Caco-2 (cell line): ENCODE measurements at places on chromosomes 11 and 22. TPM values are rescaled to one million over a fixed set of nuclear protein-coding genes. Genes with fewer than 3 reads are reported as not detected.

The C11orf42 gene
- total RNA-seq = not detected in 2 replicates

The OR52A1 gene
- not detected in 2 replicates for total RNA-seq

The ZBTB16 gene
- total RNA-seq = 10.6 and 12.7 TPM in 2 replicates

The DNAJC4 gene
- 22.3 and 22.9 TPM in 2 replicates for total RNA-seq

The KRTAP5-8 gene
- total RNA-seq = not detected in 2 replicates

The CHRM1 gene
- not detected in 2 replicates for total RNA-seq

GRCh38 chr22:32644252-32645100 is 157.0 kb upstream of the TIMP3 start:
- DNase-seq = peak; percentile 81

DNA sequence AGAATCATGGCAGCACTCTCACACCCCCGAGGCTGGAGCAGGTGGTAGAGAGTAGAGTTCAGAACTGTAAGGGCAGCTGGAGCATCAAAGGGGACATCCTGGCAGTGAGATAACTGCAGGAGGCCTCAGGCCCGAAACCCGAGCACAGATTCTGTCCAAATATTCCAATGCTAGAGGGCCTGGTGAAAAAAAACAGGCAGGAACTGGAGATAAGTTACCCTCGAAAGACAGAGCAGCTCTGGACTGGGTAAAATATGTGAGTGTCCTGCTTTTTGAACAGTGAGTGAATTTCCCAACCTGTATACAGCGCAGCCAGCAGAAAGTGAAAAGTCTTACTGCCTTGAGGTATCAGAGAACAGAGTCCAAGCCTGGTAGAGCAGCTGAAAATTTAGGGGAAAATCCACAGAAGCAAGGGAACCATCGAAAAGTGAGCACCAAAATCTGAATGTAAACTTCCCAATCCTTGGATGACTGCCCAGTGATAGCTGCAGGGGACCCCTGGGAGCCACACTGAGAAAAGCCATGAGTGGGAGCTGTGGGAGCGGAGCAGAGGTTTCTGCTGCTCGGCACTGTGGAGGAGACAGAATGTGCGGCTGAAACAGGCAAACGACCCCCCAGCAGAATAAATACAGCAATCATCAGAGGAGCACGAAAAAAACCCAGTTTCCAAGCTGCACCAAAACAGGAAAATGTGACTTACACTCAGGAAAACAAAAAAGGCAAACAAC is 50.6 kb downstream of the WNT11 start:
- DNase-seq = no peak

- no peak for DNase-seq
Measured at GRCh38 chr11:44097821-44098220, 2.3 kb downstream of the EXT2 start.

GRCh38 chr11:60957188-60957587 is 5.2 kb upstream of the SLC15A3 start:
- no peak for DNase-seq

- DNase-seq = peak; percentile 81
Measured at GRCh38 chr22:37887584-37888378, 18.3 kb upstream of the MICALL1 start.

- no peak for DNase-seq
Measured at GRCh38 chr11:84480131-84480530, 1147.0 kb downstream of the DLG2 start.

GRCh38 chr11:62999649-63000048 is 14.9 kb upstream of the SLC22A6 start:
- DNase-seq = no peak

DNA sequence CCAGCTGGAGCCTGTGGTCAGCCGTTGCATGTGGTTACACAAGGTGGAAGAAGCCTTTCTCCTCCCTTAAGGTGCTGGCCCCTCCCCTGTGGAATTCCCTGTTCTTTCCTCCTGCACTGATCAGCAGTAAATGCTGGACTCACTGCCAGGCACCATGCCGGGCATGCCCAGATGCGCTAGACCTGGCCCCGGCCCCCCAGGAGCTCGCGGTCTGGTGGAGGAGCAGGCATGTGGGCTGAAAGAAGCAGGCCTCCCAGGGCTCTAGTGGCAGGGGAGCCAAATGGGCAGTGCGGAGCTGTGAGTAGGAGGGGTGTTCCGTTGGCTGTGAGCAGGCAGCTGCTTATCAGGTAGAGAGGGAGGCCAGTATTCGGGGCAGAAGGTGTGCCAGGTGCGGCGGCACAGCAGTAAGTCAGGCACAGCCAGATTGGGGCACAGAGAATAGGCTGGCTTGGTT is 10.2 kb downstream of the DGKZ start:
- DNase-seq = no peak

DNA sequence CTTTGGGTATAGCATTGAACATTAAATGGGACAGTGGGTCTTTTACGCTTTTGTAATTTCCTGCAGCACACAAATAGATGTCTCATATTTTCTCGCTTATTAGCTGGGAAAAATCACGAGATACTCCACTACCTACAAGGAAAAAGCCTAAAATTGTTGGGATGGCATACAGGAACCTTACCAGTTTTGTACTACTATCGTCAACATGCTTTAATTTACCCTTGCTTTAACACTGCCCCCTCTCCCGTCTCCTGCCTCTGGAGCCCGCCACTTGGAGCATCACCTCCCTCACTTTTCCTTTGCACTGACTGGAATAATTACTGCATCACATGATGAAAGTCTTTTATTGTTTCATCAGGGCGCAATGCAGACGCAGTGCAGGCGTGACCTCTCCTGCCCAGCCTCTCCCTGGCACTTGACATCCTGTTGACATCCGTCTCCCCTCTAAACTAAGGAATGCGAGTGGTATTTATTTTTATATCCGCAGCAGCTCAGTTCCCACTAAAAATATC is 1.0 kb upstream of the FNBP4 start:
- peak; percentile 28 for DNase-seq

GRCh38 chr22:44055805-44056204 is 31.7 kb downstream of the PARVB start:
- no peak for DNase-seq

DNA sequence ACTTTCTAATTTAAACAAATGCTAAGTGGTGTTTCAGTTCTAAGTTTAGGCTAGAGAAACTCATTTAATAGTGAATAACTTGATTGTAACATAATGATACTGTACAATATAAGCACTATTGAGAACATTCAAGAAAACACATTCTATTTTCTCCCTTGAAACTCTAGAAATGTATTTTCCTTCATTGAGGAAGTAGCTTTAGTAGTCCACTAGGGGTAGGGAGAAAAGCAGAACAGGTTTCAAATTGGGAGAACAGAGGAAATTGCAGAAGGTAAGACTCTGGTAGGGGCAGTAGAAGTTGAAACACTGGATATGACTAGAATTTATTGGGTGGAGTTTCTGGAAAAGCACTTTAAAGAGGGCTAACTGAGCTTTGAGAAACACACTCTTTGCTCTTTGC is 31.6 kb upstream of the MPPED2 start:
- no peak for DNase-seq
